Central memory CD8-positive, alpha-beta T cell (primary cell): ENCODE measurements at places on chromosomes 5 and 9.
A peak's percentile ranks its signal among the peaks of the same experiment; 100 is the strongest.

- DNase-seq = no peak
These were observed 46.2 kb downstream of the FRMD3 start for GRCh38 chr9:83491995-83492394.

- DNase-seq = no peak
These were observed 218.6 kb downstream of the LURAP1L start for GRCh38 chr9:12993466-12993865.

DNA sequence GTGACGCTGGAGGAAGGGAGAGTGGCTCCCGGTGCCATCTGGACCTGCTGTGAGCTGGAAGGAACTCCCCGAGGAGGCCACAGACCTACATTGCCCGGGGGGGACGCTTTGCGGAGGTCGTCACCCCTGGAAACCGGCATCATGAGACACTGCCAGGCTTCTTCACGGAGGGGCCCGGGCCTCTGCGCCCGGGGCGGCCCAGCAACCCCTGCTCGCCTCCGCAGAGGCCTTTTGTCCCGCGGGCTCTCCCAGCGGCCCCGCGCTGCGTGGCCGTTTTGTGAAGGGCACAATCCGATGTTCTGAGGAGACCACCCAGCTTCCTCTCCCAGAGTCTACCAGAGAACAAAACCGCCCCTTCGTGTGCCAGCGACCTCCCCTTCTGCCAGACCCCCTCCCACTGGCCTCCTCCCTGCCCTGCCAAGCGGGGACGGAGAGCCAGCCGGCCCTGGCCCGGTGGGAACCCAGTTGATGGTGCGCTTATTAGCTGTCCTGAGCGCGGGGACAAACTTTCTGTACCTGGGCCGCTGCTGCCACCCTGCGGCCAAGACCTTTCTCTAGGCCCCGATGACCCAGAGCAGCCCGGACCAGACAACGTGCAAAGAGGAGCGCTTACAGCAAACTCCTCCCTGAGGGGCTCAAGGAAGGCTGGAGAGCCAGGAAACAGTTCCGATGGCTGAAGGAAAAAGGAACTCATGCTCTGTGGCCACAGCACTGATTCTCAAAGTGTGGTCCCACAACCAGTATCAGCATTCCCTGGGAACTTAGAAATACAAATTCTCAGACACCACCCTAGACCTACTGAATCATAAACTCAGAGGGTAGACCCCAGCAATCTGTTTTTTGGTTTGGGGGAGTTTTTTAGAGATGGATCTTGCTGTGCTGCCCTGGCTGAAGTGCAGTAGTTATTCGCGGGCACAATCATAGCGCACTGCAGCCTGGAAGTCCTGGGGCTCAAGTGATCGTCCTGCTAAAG is 86.7 kb downstream of the SLC1A3 start:
- no peak for DNase-seq

DNA sequence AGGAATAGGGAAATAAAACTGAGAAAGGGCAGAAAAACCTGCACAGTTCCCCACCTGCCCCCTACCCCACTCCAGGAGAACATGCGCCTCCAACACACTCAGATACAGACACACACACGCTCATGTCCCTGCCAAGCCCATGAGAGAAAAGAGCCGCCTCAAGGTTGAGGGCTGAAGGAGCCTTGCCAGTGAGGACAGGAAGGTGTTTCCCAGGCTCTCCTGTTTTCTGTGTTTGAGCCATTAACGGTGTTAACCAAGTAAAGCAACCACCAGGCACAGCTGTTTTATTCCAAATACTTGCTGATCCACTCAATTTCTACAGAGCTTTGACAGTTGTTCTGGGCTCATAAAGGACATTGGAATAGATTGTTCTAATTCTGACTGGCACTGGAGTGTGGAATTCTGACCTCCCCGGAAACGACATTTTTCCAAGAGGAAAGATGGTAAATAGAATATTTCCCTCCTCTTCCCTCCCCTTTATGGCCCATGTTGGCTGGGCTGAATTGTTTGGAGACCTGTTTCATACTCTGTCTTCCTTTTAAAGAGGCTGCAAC is 238.0 kb downstream of the DMAC1 start:
- no peak for DNase-seq

DNA sequence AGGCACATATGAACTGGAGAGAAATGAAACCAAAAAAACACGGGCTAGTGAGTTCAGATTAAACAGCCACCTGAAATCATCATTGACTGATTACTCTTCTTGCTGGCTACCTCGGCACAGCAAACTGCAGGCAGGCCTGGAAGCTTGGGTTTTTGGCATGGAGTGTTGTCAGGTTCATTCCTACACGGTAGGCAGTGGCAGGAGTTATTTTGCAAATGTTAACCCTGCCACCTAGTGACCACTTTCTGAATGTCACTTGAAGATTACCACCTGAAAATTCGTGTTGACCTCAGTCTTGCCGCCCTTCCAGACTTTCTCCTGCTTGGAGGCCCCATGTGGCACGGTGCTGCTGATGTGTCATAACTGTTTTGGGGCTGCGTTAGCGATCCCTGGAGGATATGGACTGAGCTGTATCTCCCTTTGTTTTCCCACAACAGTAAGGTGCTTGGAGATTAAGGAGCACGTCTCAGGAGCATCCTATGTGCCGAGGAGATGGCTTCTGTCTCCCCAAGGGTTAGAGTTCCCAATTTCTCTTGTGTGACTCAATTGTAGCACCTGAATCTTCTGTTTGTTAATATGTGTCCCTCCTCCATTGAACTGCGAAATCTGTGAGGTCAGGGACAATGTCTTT is 12.7 kb upstream of the CD180 start:
- DNase-seq = peak; percentile 53

DNA sequence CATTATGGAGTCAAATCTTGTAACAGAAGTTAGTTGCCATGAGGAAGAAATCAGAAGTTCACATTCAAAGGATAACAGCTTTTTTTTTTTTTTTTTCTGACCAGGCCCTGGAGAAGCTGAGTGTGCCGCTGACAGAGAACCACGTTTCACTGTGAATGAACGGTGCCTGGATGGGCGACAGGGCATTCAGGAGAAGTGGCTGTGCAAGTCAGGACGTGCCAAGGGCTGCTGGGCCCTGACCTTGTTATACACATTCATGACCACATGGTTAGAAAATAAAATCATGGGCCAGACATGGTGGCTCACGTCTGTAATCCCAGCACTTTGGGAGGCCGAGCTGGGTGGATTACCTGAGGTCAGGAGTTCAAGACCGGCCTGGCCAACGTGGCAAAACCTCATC is 91.6 kb downstream of the ANKH start:
- DNase-seq = no peak

DNA sequence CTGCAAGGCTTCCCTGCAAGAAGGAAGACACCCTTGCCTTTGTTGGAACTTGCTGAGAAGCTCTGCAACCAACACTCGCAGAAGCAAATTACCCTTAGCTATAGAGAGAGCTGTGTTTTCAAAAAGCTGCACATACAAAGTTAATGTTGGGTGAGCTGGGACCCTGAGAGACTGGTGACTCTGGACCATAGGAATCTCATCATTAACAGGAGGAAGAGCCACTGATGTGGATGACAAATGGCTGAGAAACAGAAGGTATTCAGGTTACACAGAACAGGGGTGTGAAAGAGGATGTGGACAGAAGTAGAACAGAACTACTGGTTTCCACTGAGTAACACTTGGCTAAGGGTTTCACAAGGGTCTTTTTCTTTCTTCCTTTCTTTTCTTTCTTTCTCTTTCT is 493.5 kb downstream of the IRX1 start:
- no peak for DNase-seq

DNA sequence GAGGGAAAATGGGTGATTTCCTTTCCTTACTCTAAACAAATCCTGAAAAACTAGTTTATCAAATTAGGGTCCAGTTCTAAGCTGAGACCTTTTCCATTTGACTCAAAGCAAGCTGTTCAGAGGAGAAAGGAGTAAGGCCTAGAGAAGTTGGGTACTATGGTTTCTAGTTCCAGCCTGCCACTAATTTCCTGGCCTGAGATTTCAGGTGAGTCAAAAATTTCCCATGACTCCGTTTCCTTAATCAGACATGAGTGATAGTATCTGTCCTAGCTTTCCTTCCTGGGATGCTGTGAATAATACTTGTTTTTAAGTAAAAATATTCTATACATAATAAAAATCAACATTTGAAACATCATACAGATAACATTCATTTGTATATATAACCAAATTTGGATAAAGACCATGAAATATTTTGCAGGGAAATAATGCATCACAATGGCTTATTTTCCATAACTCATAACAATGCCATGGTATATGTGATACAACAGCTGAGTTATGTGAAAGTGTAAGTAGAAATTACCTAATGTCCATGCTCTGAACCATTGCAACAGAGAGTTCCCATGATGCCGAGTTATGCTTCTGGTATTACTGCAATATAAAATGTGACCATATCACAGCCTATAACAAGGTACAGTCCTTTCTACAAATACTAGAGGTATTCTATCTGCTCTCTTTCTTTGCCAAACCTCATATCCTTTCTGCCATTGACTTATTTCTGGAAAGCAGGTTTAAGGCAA is 142.7 kb downstream of the MLLT3 start:
- no peak for DNase-seq
